Left ventricle myocardium superior (tissue), 1 donor: ENCODE measurements at places on chromosomes 2 and 18. TPM values are rescaled to one million over a fixed set of nuclear protein-coding genes. Genes with fewer than 3 reads are reported as not detected.

Gene SIX3
- total RNA-seq = not detected

Gene ANKRD30BL
- not detected for total RNA-seq

Gene RNF144A
- total RNA-seq = 15.6 TPM

Gene MDH1B
- 1.0 TPM for total RNA-seq

Gene RGPD4
- 0.10 TPM for total RNA-seq

Gene COL5A2
- 8.1 TPM for total RNA-seq

Gene TEX51
- not detected for total RNA-seq

Gene MYOM1
- 724 TPM for total RNA-seq

Gene MAP3K19
- not detected for total RNA-seq

GRCh38 chr2:102674836-102675235 lies 55.5 kb downstream of the SLC9A2 start:
- DNase-seq = no peak

GRCh38 chr2:74498500-74499266 lies 720 bp downstream of the LBX2 start:
- DNase-seq = no peak

DNA sequence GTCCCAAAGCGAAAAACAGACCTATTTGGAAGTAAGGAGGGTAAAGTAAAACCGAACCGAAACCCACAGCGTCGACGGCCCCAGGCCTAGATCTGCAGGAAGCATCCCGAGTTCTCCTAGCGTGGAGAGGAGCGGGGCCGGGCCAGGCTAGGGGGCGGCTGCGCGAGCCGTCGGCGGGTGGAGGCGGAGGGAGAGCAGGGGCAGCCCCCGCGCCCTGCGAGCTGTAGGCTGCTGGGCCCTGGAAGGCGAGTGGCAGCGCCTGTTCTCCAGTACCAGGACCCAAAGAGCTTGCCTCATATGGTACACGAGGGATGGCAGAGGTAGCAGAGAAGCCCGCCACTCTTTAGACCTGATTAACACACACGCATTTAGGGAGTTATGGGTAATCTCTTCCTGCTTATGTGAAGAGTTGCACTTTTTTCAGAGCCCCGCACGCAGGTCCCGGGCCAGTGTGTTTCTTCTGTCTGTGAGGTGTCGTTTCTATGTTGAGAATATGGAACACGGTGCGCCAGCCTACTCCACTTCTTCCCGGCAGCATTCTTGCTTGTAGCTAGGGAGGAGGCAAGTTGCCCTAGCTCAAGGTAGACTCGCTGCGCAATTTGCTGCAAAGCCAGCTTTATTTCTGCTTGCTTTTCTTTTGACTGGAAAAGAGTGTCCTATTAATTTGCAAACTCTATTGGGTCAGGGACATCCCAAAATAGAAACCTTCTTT lies 71.1 kb downstream of the ARHGEF33 start:
- DNase-seq = no peak

GRCh38 chr2:38164881-38165280 lies 88.9 kb upstream of the CYP1B1 start:
- no peak for DNase-seq

DNA sequence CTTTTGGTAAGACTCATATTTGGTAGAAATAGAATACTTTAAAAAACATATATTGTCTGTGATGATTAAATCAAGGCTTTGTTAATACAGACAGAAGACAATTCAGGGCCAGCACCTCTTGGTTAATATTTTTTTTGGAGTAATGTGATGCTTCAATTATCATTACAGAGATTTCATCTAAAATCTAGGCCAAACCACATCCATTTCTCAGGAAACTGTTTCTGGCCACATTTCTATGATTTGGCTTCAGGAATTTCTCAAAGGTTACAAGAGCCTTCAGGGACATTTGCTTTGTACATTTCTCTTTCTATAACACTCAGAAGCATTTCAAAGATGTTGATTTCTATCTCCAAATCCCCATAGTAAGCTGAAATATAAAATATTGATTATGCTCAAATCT lies 614.9 kb downstream of the LRP1B start:
- no peak for DNase-seq

DNA sequence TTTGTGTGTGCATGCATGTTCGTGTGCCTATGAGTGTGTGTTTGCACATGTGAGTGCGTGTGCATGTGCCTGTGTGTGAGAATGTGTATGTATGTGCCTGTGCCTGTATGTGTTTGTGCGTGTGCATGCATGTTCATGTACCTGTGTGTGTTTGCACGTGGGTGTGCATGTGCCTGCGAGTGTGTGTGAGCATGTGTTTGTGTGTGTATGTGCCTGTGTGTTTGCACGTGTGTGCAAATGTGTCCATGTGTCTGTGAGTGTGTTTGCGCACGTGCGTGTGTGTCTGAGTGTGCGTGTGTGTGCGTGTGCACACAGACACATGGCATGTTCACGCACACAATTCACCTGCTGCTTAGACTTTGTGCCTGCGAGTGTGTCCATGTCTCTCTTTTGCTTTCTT lies 853.5 kb upstream of the SALL3 start:
- no peak for DNase-seq

GRCh38 chr2:68971591-68972231 lies 2.7 kb upstream of the GKN1 start:
- DNase-seq = no peak

- peak; percentile 97 for DNase-seq
Observed at GRCh38 chr2:165953655-165954606, at the start of gene TTC21B. TSS of gene TTC21B (minus strand) at chr2:165953776. CDS start at chr2:165953705, 71 bp downstream.

- no peak for DNase-seq
Observed at GRCh38 chr2:143550500-143550899, 421.3 kb downstream of the ARHGAP15 start.

- no peak for DNase-seq
Observed at GRCh38 chr2:1294900-1295299, 118.4 kb upstream of the TPO start.

DNA sequence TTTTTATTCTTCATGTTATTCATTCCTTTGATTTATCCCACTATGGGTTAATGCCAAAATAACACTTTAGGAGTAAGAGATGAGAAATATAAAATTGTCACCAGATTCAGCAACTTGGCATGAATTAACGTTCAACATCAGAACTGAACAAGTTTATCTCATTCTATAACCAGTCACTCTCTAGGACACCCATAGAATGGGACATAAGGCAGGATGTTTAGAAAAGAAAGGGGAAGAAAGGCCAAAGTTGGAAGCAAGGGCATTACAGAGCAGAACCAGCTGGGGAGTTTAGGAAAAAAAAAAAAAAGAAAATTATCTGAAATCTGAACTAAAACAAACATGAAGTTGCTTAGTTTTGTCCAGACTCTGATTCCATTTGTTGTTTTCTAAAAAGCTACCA lies 211.0 kb downstream of the PMAIP1 start:
- DNase-seq = no peak

- DNase-seq = no peak
Observed at GRCh38 chr2:7709907-7710306, 792.7 kb downstream of the RNF144A start.

DNA sequence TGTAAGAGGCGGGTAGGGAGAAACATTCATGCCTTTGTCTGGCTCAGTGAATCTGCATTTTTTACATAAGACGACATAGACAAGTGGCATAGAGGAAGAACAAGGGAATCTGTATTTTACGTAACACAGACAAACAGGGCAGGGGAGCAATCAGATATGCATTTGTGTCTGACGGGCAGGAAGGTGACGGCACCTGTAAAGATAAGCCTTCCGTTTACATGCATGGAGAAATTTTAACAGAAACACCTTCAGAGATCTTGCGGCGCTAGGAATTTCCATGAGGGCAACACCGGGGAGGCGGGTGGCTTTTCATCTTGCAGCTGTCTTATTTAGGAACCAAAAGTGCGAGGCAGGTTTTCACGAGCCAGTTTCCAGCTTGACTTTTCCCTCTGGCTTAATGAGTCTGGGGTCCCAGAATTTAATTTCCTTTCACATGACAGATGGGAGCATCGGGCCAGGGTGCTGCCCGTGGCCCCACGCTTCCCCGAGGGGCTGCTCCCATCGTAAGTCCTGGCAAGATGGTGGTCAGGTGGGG lies 42.6 kb downstream of the RTP5 start:
- no peak for DNase-seq
